Heart left ventricle (tissue), 16 donors: ENCODE measurements at places on chromosomes 7 and 10.

DNA sequence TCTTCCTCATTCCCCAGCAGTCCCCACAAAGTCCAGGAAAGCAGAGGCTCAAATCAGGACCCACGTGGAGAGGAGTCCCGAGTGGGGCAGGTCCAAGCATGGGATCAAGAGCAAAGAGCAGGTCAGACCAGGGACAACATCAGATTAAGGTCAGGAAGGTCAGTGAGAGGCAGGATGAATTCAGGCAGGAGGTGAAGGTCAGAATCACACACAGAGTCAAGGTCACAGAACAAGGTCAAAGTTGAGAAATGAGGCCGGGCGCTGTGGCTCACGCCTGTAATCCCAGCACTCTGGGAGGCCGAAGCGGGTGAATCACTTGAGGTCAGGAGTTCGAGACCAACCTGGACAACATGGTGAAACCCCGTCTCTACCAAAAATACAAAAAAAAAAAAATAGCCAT is 2.3 kb downstream of the MYL10 start:
- no peak for DNase-seq

DNA sequence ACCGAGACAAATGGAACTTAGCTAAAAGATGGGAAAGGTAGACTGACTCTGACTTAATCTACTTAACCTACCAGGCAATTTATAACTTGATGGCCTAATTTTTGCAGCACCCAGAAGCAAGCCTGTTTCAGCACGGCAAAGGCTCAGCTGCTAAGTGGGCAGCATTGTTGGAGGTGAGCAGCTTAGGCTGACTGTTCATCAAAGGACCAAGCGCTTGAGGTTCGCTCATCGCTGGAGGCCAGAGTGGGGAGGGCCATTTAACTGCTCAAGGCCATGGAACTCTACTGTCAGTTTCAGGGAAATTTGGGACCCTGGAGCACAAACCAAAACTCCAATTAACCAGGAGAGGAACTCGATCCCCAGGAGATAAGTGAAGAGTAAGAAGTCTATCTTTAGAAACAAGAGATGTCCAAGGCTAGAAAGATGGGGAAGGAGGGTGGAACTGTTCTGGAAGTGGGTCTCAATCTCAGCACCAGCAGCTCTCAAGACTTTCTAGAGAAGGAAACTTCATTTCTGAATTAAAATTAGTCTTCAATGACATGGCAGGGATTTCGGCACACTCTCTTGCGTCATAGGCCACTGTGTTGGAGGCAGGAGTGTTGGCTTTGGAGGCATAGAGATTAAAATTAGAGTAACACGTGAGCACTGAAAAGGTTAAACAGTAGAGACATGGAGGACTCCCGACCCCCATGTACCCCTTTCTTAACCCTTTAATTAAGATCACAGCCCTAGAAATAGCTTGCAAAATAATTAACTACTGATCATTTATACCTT is 43.1 kb downstream of the EGFR start:
- DNase-seq: no peak

DNA sequence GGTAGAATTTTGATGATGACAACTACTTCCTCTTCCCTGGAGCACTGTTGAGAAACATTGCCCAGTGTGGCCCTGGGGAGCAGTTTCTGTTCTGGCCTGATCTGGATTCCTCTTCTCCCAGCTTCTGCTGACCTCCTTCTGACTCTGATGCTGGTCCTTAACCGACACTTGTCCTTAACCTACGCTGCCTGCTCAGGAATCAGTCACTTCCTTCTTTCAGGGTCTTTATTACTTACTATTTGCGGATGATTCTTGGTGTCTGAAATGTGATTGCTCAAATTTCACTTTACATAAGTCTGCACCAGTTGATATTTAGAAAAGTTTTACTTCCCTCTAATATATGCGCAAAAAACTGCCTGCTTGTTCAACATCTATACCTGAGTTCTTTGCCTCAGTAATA is 164.1 kb downstream of the PTEN start:
- DNase-seq: no peak

DNA sequence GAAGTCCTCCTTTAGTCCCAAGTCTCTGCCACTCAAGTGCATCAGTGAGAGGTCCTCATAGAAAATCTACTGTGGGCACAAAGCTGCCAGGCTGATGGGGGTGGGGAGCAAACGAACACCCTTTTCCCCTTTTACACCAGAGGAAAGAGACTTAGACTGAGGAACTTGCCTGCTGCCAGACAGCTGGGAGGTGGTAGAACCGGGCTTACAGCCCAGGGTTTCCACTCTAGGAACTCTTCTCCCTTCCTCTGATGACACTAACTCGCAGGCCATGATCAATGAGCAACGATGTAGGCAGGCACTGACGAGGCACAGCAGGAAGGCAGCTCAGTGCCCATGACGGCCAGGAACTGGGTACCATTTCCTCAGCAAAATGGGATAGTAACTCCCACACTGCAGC is 11.0 kb upstream of the SH2D4B start:
- DNase-seq: no peak

DNA sequence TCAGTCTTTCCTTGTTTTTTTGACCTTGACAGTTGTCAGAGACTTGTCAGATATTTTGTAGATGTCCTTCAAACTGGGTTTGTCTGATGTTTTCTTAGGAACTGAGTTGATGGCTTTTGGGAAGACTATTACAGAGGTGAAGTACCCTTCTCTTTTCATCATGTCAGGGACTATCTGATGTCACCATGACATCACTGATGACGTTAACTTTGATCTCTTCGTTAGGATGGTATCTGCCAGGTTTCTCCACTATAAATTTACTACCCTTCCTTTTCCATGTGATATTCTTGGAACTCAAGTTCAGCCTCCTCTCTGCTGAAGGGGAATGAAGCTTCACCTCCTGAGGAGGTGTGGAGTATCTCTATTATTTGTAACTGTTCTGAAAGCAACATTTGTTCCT is 78.5 kb downstream of the SUGCT start:
- DNase-seq: no peak

- DNase-seq: no peak
These were observed 44.9 kb downstream of the IKZF1 start for GRCh38 chr7:50349399-50349798.

DNA sequence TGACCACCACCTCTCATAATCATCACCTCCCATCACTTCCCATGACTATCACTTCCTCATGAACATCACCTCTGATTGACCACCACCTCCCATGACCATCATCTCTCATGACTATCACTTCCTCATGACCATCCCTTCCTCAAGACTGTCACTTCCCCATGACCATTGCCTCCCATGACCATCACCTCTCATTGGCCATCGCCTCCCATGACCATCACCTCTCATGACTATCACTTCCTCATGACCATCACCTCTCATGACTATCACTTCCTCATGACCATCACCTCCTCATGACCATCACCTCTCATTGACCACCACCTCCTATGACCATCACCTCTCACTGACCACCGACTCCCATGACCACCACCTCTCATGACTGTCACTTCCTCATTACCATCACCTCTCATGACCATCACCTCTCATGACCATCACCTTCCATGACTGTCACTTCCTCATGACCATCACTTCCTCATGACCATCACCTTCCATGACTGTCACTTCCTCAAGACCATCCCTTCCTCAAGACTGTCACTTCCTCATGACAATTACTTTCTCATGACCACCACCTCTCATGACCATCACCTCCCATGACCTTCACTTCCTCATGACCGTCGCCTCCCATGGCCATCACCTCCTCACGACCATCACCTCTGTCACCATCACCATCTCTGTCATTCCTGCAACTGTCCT is 51.6 kb downstream of the PDGFA start:
- DNase-seq: no peak
